ENCODE measurements at places on chromosomes 1 and 21. TPM values are rescaled to one million over a fixed set of nuclear protein-coding genes. Genes with fewer than 3 reads are reported as not detected.

The TRIM67 gene
- total RNA-seq, result not detected

The IL10 gene
- not detected for total RNA-seq

The CLEC20A gene
- not detected for total RNA-seq

The POMGNT1 gene
- 61.7 TPM for total RNA-seq

The CCDC30 gene
- total RNA-seq, result 0.76 TPM

The TCP10L gene
- 1.1 TPM for total RNA-seq

The KRTAP22-2 gene
- total RNA-seq, result not detected

The MXRA8 gene
- not detected for total RNA-seq

The HTR6 gene
- total RNA-seq, result not detected

The ANXA9 gene
- not detected for total RNA-seq

The HIVEP3 gene
- total RNA-seq, result 17.9 TPM

The CNIH3 gene
- total RNA-seq, result 1.5 TPM

The OR13G1 gene
- not detected for total RNA-seq

The CDC73 gene
- total RNA-seq, result 71.8 TPM

The KLHL17 gene
- total RNA-seq, result 27.9 TPM

The SLC44A3 gene
- total RNA-seq, result not detected

The DCST1 gene
- total RNA-seq, result not detected

The PODN gene
- total RNA-seq, result not detected

The GBP5 gene
- 305 TPM for total RNA-seq

The PPT1 gene
- total RNA-seq, result 64.0 TPM

The TNFRSF8 gene
- total RNA-seq, result 16.3 TPM

The NUCKS1 gene
- 95.1 TPM for total RNA-seq

The NUP210L gene
- not detected for total RNA-seq

The CRNN gene
- total RNA-seq, result not detected

Data from natural killer cell treated with Interleukin-12 subunit alpha and Interleukin-12 subunit beta and Interleukin-15 and Interleukin-18, amount 100 ng/mL, for 72 hours (primary cell).